ENCODE measurements at places on chromosomes 7 and 10. TPM values are rescaled to one million over a fixed set of nuclear protein-coding genes. Genes with fewer than 3 reads are reported as not detected.

ADCK2 gene
- 26.8 TPM for total RNA-seq

DNA sequence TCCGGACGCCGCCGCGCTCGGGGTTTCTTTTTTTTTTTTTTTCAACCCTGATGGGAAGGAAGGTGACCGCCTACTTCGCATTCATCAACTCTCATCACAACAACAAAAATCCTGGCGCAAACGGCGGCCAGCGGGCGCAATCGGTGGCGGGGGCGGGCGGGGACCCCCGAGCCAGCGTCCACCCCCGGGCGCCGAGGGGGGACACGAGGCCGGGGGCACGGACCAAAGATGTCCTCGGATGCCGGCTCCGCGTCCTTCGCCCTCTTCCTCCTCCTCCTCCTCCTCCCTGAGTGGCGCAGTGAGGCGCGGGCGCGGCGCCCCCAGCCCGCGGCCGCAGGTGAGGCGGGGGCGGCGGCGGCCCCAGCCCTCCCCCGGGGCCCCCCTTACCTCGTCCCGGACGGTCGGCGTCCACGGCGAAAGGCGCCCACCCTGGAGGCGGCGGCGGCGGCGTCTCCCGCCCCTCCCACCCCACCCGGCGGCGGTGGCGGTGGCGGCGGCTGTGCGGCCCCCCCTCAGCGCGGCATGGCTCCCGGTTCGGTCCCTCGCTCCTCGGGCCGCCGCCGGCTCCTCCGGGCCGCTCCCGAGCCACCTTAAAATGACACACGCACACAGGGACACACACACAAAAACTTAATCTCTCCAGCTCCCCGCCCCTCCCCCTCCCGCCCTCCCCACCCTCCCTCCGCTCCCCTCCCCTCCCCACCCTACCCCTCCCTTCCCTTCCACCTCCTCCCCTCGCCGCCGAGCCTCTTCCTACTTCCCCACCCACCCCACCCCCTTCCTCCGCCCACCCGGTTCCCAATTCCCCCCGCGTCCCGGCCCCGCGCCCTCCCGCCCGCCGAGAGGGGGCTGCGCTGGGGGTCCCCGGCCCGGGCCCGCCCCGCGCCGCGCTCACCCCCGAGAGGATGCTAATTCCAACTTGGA lies at the start of gene CTBP2:
Gene CTBP2, minus strand, starts transcription at position 632 of the 924 bp plus-strand sequence.
- no peak for DNase-seq

DNA sequence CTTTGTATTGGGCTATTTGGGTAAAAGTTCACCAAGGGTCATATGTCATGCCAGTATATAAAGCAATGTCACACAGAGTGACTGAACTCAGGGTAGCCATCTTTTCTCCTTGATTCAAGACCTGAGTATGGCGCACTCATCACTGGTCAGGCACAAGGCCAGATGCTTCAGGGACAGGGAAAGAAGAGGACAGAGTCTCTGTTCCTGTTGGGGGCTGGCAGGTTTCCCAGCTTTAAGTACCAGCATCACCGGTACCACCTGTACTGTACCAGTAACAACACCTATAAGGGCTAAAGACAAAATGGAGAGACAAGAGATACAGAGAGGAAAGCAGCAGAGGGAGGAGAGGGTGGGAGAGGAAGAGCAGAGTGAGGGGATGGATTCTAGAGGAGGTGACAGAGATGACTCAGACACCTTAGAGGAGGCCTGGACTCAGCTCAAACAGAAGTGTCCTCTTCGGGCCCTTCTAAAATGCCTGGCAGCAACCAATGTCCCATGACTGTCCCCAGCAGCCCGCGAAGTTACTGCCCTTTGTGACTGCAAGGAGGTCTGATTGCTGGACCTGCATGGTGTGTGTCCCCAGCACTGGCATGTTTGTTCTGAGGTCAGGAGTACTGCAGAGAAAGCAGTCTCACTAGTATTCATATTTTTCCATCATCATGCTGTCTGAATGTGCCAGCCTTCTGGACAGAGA lies 191.3 kb downstream of the MYOF start:
- no peak for DNase-seq

DNA sequence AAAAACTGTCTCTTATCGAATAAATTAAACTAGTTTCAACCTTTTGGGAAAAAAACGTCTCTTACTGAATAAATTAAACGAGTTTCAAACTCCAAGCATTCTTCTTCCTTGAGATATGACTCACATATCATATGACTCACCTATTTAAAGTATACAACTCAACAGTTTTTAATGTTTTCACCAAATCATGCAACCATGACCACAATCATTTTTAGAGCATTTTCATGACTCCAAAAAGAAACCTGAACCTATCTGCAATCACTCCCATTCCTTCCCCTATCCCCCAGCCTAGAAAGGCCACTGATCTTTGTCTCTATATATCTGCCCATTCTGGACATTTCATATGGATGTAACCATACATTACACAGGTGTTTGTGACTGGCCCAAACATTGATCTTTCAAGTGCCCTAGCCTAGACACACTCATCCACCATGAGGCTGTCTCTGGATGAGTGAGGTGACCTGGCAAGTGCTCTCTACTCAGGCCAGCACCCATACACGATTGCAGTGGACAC lies 115.3 kb downstream of the PIP4K2A start:
- no peak for DNase-seq

DNA sequence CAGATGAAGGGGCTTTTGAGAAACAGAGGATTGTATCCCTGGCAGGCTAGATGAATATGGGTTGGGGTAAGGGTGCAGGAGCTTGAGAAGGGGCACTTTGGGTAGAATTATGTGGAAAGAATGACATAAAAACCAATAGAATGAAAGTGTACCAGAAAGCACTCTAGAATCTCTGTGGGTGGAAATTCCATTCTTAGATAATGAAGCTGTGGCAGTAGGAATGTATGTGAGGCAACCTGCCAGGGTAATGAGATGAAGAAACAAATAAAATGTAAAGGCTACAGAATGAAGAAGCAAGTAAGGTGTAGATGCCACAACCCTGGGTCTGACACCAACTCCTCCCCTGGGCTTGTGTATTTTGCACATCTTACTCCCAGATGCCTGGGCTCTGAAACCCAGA lies 16.8 kb downstream of the NOBOX start:
- no peak for DNase-seq

- no peak for DNase-seq
These were observed 114.5 kb downstream of the MARCHF5 start for GRCh38 chr10:92405419-92405924.

MMS19 gene
- total RNA-seq = 77.3 TPM

DNA sequence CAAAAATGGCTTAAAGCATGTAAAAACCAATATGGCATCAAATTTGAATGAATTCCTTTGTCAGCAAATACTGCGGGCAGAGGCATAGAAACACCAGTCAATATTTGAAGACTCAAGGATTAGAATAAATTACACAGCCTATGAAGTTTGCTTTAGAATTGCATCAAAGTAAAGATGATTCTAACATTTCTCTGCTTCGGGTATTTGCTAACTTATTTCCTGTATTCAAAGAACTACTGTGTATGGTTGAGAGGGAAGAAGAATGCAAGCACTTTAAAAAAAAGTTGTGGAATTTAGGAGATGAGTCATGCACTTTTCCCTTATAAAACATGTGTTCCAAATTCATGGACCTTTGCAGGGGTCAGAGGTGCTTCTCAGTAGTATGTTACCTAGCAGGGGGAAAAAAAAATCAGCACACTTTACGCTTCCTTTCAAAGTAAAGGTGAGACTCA lies 90.1 kb downstream of the PIP4K2A start:
- no peak for DNase-seq

DYDC2 gene
- total RNA-seq = 0.33 TPM

- DNase-seq = no peak
These were observed 18.1 kb upstream of the RAB18 start for GRCh38 chr10:27485986-27486385.

CYP26C1 gene
- total RNA-seq = 0.66 TPM

DNA sequence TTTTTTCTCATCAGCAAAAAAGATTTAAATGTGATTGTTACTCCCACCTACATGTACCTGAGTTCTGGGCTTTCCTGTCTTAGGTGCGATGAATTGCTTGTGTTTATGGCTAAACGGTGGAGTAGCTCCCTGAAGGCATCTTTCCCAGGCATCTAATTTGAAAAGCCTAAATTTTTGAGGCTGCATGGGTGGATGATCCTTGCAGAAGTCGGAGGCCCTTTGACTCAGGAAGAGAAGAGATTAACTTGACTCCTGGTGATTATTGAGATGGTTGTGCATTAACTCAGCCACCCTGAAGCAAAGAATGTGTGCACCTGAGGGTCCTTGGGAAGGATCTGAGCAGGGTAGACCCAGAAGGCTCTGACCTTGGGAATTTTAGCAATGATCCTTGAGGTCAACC lies 155.6 kb upstream of the SEMA3C start:
- no peak for DNase-seq

DNA sequence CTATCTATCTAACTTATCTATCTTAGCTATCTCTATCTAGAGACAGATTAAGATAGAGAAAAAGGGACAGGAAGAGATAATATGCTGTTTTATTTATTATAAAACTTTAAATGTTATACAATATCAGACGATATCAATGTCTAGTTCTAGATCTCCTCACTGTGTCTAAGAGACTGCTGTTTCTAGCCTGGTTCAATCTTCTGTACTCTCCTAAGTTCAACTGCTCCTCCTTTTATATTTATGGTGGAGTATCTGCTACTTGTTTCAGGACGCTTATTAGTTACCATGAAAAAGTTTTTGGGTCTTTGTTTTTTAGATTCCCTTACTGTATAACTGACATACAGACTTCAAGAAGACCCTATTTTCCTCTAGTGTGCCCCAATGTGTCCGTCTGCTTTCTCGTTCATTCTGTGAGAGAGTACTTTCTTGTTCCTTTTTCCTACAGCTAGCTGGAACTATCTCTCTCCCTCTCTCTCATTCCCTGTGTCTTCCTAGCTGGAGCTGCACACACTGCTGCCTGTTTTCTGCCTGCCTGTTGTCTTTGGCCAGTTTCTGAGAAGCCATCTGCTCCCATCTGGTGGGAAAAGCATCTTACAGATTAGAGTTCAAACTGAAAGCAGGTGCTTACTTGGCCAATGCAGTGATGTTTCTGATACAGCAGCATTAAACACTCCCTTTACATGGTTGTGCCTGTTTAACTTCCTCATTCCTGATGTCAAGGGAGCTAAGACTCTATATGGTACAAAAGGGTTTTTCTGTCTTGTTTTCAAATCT lies 49.4 kb upstream of the ARL4A start:
- no peak for DNase-seq

VGF gene
- total RNA-seq = 25.0 TPM

DNA sequence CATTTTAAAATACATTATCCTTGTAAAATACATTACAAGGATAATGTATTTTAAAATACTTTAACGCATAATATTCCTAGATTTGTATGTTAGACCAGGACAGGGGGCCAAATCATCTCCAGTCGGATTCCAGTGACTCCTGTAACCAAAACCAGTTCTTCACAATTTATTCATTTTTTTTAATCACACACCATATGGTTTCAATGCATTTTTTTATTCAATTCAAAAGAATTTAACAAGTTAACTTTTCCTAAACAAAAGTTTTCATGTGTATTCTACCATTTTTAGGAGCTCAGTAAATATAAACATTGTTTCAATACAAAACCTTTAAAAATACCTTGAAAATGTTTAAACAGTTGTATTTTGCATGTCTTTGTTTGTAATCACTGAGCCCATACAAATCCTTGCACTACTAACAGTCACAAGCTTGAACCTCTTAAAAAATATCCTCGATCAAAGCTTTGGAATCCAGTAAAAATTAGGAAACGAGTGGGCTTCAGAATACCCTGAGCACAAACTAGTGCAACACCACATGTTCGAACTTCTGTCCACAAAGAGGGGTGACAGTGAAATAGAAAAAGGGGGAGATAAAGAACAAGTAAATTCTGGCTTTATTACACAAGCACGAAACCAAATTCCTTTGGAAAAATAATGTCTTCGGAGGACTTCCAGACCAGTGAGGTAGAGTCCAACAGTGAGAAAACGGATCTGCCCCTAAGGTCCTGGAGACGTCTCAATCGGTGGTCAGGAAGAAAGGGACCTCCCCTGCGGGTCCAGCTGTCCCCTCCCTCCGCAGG lies 1.6 kb downstream of the CCDC71L start:
- no peak for DNase-seq

DNA sequence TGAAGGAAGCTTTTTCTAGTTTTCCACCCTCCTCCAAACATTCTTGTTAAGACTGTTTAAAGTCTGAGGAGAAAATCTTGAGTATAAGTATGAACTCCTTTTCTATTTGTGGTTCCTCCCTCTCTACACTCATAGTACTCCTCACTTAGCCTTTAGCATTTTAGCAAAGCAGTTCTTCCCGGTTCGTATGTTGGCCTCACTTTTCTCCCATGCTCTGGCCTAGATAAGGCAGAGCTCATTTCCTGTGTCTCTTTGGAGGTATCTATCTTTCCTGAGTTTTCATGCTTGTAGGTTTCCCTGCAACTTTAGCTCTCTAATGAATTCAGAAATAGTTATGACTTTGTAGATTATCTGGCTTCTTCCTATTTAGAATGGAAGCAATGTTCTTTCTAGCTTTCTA lies 5.9 kb upstream of the OR2F1 start:
- DNase-seq = no peak

GRCh38 chr10:4804465-4804864 lies 21.5 kb upstream of the AKR1E2 start:
- no peak for DNase-seq

DNA sequence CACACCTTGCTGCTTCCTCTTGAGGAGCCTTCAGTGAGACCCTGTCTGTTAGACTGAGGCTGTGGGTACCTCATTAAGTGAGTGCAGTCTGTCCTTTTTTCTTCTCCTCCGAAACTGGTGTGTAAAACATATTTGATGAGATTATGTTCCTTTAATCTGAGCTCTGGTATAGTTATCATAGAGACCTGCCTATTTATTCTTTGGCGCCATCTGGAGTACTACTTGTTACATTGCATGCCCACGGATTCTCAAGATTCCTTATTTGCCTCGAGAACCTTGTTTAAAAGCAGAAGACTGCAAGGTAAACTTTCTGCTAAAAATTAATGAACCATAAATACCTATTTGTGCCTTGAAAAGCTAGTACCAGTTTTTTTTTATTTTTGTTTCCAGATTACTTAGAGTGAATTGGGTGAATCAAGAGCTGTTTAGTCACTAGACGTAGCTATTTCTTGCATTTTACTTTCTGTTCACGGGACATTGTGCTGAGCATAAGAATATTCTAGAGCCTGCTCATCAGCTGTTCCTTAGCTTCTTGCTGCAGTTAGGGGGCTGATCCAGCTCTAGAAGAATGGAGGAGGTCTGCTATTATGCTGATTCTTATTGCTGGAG lies 16.9 kb upstream of the STMP1 start:
- no peak for DNase-seq

- DNase-seq = no peak
These were observed 174.9 kb downstream of the GALNT11 start for GRCh38 chr7:152200395-152200794.

DNA sequence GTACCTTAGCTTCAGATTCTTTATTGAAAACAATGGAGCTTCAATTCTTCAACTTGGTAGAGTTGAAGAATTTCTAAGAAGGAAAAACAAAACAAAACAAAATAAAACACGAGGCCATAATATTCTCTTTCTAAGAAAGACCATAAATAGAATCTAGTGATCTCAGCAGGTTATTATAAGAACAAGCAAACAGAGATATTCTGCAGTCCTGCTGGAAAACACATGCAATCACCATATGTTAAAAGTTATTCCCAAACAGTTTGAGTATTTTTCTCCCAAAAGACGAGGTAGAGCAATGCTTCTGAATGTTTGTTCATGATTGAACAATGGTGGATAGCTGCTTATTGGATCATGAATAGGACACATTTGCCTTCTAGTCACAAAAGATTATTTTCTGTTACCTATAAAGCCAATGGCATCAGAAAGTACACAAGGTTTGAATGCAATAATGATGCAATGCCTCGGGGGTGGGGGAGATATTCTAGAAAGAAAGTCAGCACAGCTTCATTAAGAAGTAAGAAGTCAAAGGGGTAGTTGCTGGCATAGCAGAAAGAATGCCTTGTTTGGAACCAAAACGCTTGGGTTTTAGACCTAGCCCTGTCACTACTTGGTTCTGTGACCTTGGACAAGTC lies 59.3 kb downstream of the CREB3L2 start:
- no peak for DNase-seq
